ENCODE measurements at places on chromosomes 4 and X.
A peak's percentile ranks its signal among the peaks of the same experiment; 100 is the strongest.

DNA sequence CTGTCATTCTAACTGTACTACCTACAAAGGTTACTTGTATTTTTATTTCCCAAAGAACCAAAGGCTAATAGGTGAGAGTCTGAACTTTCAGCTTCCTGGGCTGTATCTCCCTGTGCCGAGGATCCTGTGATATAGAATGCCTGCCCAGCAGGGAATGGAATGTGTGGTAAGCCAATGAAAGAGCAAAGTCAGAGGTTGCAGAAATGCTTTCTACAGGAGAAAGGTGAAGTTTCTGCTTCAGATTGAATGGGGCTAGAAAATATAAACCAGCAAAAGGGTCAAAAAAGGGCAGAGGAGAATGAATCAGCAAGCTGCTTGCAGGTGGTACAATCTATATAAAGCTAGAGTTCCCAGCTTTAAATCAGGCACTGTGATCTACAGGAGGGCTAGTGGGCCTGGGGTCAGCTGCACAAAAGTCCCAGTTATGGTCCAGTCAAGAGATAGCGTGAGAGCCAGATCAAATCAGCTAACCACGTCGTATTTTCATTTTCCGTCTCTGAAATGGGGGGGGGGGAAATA lies 146.1 kb downstream of the DCTD start:
- DNase-seq = no peak

- no peak for DNase-seq
Measured at GRCh38 chrX:72137846-72138495, 6.3 kb upstream of the RTL5 start.

DNA sequence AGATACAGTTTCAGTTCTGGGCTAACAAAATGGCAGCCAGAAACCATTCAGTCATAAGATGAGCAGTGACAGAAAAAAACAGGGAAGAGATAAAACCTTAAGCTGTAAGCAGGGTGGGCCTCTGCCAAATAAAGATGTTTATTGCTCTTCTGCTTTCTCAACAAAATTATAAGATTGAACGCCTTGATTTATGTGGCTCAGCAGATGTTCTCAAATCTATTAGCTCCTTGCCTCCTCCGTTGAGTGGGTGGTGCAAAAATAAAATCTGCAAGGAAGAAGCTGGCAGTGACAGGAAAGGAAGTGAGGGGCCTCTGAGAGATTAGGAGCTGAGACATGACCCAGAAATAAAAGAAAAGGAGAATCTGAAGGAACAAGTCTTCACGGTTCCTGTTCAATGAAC lies 206.6 kb downstream of the PTTG2 start:
- no peak for DNase-seq

GRCh38 chrX:88136328-88136727 lies 610.7 kb upstream of the CPXCR1 start:
- no peak for DNase-seq

- DNase-seq = no peak
Measured at GRCh38 chr4:71446479-71447081, 107.8 kb downstream of the SLC4A4 start.

GRCh38 chr4:3572363-3572762 lies 40.1 kb upstream of the LRPAP1 start:
- no peak for DNase-seq

- DNase-seq = no peak
Measured at GRCh38 chr4:80367737-80368136, 32.2 kb downstream of the CFAP299 start.

DNA sequence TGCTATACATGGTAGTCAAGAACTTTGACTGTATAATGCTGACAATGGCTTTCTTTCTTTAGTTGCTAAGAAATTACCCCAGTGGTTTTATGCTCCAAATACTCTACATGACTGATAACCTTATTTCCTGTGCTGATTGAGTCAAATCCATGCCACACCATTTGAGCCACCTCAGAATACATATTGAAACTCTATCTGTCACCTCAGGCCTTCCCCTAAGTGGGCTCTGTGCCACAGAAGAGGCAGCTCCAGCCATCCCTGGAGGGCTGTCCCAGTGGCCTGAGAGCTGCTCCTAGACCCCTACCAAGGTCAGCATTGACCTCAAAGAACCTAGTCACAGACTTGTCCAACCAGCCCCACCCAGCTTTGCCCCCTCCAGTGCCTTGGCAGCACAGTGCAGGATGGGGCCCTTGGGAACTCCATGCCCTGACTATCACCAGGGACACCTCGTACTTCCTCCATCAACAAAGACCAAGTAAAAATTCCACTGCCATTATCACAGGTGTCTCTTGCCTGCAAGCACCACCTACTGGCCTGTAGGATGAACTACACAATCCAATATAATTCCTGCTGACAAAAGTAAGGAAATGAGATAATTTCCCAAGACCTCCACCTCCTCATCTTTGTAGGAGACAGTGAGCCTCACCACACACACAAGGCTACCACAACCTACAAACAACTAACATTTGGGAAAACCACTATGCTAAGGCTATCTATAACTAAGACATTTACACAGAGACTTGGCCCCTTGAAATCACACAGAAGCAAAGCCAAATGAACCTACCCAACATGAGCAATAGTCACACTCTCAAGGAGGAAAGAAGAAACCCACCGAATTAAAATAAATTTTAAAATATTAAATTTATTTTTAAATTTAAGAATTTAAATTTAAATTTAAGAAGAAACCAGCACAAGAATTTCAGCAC lies 239.9 kb downstream of the NKX6-1 start:
- peak; percentile 16 for DNase-seq

- DNase-seq = no peak
Measured at GRCh38 chrX:33205321-33205720, 6.0 kb downstream of the DMD start.

DNA sequence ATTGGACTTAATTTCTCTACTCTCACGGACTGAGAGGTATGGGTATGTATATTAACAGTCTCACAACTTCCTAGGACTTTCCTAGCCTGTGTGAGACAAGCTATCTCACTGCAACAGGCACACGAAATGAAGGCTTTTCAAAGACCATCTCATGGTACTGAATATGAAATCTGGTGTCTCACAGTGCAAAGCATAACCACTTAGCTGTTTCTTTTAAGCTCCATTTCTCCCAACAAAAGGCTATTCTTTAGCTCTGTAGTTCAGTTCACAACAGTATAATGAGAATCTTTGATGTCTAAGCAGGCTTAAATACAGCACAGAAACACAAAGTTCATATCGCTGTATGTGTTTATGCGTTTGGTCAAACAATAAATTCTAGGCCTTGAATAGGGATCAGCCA lies 116.2 kb upstream of the PCDH18 start:
- DNase-seq = no peak

- DNase-seq = peak; percentile 58
Measured at GRCh38 chr4:102616636-102617035, 115.5 kb downstream of the NFKB1 start.

- DNase-seq = no peak
Measured at GRCh38 chrX:9141496-9141895, 107.6 kb upstream of the FAM9B start.

DNA sequence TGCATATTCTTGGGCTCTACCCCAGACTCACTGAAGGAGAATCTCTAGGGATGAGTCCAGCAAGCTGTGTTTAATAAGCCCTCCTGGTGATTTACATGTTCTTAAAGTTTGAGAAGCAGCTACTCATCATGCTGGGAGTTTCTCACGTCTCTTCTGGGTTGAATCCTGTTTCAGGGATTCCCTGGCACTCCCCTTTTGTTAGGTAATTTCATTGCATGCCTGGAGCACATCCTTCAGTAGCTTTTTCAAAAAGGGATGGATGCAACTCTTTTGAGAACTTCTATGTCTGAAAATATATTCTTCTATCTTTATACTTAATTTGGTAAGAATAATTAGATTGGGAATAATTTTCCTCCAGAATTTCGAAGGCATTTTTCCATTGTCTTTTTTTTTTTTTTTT lies 4.4 kb downstream of the EVC start:
- DNase-seq = no peak

DNA sequence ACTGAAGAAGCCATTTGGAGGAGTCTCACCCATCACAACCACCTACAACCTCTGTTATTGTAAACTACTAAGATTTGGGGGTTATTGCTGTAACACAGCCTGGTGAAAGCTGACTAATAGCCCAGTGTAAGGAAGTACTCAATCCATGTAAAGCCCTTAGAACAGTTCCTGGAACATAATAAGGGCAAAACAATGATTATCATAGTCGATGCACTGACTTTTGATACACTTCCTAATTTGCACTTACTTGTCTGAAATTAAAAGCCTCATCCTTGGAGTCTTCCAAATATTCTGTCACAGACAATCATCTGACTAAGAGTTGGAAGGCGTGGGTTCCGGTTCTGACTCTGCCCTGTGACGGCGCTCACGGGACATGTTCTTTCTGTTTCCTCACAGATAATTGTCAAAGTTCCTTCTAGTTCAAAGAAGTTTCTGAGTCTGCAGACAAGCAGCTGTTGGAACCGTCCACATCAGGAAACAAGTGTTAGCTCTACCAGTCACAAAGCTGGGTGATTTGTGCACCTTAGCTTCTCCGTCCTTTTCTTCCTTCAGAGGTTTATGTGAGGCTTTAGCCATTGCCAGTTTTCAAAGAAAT lies 33.4 kb upstream of the RASGEF1B start:
- no peak for DNase-seq

DNA sequence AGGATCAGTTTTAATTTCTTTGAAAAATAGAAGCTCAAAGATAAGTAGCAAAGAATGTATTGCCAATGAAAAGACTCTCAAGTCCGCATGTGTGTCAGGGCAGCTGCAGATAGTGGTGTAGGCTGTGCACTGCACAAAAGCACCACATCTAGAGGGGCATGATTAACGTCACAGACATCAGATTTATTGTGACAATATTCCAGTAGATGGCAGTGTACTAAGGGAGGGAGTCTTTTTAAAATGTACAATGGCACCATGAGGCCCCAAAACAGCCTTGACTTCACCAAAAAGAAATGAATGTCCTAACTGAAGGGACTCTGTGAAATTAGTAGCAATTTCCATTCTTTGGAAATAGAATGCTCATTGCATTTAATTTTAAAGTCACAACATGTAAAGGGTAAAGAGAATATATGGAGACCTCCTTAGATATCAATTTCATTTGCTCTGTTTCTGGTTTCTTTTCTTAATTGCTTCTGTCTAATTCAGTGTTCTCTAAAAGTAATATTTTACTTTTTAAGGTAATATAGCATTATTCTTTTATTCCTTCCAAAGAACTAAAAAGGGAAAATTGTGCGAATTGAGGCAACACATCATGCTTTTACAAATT lies 98.4 kb downstream of the ZNF827 start:
- DNase-seq = peak; percentile 30

- DNase-seq = peak; percentile 10
Measured at GRCh38 chrX:7132335-7133049, 15.0 kb upstream of the STS start.

- DNase-seq = no peak
Measured at GRCh38 chrX:129934952-129935351, 29.0 kb downstream of the UTP14A start.

DNA sequence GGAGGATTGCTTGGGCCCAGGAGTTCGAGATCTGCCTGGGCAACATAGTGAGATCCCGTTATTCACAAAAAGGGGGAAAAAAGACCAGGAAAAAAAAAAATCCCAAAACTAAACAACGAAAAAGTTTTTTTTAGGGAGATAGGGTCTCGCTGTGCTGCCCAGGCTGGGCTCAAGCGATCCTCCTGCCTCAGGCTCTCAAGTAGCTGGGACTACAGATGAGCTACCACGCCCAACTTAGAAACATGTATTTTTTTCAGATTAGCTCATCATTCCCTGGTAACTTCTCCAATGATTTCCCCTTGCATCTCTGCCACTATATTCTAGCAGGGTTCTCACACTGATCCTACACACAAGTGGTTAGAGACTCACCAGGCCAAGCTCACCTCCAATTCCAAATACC lies 24.4 kb upstream of the IRAK1 start:
- DNase-seq = no peak

DNA sequence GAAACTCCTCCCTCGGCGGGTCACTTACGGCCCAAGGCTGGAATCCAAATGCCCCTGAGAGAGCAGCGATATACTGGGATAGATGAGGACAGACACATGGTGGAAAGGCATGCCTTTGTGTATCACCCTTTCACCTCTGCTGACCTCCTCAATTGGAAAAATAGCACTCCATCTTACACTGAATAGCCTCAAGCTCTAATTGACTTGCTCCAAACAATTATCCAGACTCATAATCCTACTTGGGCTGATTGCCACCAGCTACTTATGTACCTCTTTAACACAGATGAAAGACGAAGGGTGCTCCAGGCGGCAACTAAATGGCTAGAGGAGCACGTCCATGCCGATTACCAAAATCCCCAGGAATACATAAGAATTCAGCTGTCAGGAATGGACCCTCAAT lies 1142.2 kb downstream of the ARAP2 start:
- DNase-seq = no peak

DNA sequence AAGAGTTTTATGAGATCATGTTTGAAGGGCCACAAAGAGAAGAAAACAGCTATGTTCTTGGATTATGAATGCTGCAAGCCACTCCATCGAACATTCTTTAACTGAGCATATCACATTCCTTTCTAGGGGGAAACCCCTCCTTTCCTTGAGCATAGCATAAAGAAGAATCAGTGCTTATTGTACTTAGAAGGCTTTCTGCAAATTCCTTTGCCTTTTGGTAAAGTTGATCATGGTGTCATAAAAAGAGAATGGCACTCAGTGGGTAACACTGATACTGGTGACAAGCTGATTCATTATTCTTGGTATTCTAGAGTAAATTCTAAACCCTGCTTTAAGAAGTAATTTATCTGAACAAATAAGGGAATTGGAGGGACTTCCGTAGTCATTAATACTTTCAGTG lies 88.5 kb upstream of the GPR34 start:
- no peak for DNase-seq

DNA sequence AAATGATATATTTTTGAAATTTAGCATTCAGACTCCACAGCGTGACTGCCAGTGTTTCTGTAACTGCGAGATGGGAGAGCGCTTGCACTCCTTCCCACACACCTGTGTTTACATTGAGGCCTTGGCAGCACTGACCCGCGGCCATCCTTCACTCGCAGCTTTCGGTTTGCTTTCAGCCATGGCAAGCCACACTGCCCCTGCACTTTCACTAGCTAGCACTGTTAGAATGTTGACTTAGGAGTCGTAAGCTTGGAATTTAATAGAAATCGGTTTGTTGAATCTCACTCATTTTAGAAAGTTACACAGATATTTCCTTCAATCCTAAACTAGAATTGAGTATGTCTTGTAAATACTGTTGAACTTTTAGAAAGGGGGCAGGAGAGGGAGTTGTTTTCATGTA lies 136.2 kb downstream of the CFAP299 start:
- DNase-seq = no peak

DNA sequence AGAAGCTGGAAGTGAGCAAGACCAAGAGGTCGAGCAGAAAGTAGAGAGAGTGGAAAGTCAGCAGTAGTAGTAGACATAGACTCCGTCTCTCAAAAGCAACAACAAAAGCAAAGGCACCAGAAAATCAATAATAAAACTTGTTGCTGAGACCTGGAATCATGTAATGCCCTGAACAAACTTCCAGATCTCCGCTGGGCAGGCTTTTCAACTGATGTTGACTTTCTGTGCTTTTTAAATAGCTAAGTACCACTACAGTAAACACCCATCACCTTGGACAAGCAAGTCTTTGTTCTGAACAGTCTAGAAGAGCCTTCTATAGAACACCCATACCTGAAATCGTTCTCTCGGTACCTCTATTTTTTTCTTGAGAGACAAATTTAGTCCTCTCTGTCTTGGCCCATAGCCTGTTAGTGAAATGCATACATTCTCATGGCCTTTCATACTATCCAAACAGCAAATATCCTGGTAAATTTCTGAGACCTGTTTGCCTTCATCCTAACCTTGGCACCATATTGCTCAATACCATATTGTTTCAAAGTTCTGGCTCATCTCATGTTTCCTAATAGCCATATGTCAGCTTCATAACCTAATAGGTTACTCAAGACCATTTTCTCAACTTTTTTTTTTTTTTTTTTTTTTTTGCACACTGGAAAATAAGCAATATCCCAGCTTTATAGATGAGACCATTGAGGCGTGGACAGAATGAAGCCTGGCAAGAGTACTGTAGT lies 200.6 kb upstream of the RBPJ start:
- no peak for DNase-seq

Measured in BE2C (cell line).